ENCODE measurements at places on chromosomes 11 and 22. TPM values are rescaled to one million over a fixed set of nuclear protein-coding genes. Genes with fewer than 3 reads are reported as not detected.

GRCh38 chr11:2891326-2892214 lies 6.0 kb upstream of the CDKN1C start:
- no peak for DNase-seq

DNA sequence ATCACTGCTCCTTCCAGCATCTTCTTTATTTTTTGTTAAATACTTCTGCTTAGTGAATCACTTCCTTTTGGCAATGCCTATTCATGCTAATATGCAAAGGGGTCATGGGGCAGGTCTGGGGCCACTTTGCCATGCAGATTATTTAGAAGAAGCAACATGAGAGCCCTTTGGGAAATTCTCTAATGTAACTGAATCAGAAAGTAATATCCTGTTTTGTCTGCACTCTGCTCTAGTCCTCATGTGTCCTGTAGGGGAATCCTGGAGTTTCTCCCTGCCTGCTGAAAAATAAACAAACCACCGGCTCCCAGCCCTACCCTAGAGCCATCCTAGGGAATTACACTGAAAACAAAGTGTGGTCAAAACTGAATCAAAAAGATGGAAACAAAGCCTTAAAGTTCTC lies 176.5 kb upstream of the POU2AF2 start:
- no peak for DNase-seq

- DNase-seq = peak; percentile 51
Observed at GRCh38 chr11:60914633-60915247, 782 bp downstream of the TMEM109 start.

GRCh38 chr22:39343259-39344045 lies 6.3 kb upstream of the SYNGR1 start:
- DNase-seq = peak; percentile 79

Gene CHRM1
- total RNA-seq = 1.5 TPM

Gene NTM
- total RNA-seq = 12.0 TPM

Gene OR5P2
- total RNA-seq = 17.3 TPM

Gene OR5AR1
- total RNA-seq = not detected

Gene GAS2
- 1.6 TPM for total RNA-seq

Gene THRSP
- not detected for total RNA-seq

Gene APOA4
- not detected for total RNA-seq

Gene OR52N4
- total RNA-seq = 0.28 TPM

Gene MISFA
- total RNA-seq = 2.8 TPM

Data from lung (tissue), 17 donors.